Stimulated activated CD4-positive, alpha-beta T cell treated with anti-CD3 and anti-CD28 coated beads, TNF-alpha, amount 100 ng/mL, for 24 hours (primary cell): ENCODE measurements at places on chromosomes 6 and 20.

GRCh38 chr6:48611332-48611731 is 500.3 kb upstream of the PTCHD4 start:
- no peak for DNase-seq

GRCh38 chr6:33961691-33962090 is 157.9 kb upstream of the MLN start:
- no peak for DNase-seq

GRCh38 chr6:45531999-45532595 is 154.4 kb upstream of the SUPT3H start:
- DNase-seq, result no peak

DNA sequence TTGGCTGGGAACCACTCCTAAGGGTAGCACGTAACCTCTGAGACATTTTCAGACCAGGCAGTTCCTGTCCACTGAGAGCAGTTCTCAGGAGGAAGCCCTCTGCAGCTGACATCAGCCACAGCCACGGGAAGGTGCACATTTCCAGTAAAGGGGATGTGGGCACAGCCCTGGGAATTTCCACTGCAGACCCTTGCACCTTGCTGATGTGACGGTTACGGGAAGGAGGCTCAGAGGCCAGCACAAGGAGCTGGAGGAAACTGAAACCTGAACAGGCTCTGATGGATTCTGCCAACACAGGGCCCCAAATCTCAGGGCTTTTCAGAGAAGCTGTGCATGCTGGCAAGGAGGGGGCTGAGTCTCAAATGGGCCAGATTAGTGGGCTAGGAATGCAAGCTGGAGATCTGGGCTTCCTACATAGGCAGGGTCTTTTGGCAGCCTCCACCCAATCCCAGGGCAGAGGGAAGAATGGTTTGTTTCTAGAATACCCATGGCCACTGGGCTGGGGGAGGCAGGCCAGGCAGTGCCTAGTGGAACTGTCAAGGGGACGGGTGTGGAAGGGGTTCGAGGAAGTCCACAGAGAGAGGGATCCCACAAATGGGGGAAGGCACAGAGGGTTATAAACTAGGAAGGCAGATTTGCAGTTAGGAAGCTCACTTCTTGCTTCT is 14.2 kb downstream of the EBF4 start:
- no peak for DNase-seq

DNA sequence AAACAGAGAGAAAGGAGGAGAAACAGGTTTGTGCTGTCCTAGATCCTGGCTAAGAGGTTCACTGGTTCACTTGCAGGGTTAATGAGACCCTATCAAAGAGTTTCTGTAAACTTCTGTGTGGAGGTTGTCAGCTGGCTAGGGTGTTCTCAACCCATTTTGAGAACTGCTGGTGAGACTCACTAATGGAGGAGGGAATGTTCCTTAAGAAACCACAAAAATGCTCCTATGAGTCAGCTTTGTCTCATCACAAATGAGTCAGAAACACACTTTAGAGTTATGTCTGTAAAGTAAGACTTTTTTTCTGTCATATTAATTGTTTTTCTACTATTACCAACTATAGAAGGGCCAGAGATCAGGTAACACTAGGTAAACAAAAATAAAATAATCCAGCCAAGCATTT is 884.4 kb downstream of the PHF3 start:
- DNase-seq, result no peak

- DNase-seq, result no peak
These were observed 39.6 kb downstream of the ADAT2 start for GRCh38 chr6:143410859-143411270.

GRCh38 chr6:144543006-144543871 is 258.1 kb downstream of the UTRN start:
- DNase-seq, result no peak

GRCh38 chr6:8803181-8803760 is 367.9 kb upstream of the SLC35B3 start:
- no peak for DNase-seq

DNA sequence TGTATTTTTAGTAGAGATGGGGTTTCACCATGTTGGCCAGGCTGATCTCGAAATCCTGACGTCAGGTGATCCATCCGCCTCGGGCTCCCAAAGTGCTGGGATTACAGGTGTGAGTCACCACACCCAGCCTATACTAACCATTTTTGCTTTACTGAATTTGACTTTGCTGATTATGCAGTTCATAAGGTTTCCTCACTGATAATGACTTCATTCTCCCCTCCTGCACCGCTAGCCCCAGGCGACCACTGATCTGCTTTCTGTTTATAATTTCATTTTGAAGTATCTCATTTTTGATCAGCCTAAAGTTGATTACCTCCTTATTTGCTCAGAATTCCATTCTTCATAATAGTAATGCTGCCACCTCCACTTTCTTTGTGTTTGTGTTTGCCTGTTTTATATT is 48.7 kb upstream of the FAM83D start:
- DNase-seq, result no peak

DNA sequence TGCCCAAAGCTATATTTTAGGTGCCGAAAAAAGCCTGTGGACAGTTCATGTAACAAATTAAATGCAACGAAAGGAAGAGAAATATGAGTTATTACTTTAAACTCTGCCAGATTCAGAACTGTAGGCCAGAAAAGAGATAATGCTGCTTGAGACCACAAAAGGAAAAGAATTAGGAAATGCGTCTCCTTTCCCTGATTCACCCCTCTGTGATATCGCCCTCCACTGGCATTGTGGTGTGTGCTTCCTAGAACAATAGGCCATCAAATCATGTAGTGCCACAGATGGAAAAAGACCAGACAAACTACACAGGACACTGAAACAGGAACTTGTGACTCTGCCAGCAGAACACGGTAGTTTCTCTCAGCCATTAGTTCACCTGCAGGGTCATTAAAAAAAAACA is 14.7 kb upstream of the LAMA4 start:
- no peak for DNase-seq

- no peak for DNase-seq
These were observed 505.1 kb upstream of the NRSN1 start for GRCh38 chr6:23620911-23621401.

DNA sequence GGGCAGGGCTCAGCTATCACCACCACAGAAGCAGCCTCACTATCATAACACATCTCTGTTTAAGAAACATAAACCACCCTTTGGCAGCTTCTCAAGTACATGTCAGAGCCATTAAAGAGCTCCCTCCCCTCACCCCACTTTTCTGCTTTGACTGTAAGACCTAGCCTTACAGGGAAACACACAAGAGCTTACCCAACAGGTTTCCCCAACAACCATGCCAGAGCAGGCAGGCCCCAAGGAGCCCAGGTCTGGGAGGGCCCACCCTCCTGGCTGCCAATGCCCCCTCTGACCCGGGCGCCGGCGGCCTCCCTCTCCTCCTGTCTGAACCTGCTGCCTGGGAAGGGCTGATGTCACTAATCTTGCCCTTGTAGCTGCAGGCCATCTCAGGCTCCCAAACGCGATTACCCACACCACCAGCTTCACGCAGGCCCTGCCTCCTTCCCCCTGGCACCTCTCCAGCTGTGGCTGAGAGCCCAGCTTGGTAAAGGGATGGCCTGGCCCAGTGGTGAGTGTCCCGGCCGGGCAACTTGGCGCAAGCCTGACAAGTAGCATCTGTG is 402.0 kb downstream of the MAFB start:
- no peak for DNase-seq

GRCh38 chr6:136609873-136610706 is 59.9 kb upstream of the MAP7 start:
- DNase-seq, result no peak

GRCh38 chr6:27026361-27026760 is 221.1 kb upstream of the PRSS16 start:
- DNase-seq, result no peak

DNA sequence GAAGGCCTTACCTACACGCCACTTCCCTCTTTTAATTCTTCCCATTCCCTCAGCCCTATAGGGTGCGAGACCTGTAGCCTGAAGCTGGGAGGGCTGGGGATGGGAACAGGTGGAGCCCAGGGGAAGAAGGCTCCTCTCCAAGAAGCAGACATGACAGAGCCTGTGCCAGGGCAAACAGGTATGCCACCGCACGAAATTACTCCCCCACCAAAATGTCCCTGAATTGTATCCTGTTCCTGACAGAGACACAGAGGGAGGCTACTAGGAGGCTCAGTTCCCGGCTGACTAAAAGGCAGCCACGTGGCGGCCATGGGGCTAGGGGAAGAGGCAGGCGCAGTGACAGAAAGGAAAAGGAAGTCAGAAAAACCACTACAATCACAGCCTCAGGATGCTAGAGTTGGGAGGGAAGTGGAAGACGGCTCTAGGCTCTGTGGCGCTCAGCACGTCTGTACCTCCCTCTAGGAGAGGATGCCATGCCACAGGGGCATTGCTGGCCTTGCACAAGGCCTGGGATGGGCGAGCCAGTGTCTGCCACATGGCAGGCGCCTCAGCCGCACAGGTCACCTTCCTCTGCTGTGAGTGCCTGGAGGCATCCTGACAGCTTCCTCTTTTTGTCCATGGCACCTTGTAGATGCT is 27.7 kb downstream of the TFEB start:
- no peak for DNase-seq

DNA sequence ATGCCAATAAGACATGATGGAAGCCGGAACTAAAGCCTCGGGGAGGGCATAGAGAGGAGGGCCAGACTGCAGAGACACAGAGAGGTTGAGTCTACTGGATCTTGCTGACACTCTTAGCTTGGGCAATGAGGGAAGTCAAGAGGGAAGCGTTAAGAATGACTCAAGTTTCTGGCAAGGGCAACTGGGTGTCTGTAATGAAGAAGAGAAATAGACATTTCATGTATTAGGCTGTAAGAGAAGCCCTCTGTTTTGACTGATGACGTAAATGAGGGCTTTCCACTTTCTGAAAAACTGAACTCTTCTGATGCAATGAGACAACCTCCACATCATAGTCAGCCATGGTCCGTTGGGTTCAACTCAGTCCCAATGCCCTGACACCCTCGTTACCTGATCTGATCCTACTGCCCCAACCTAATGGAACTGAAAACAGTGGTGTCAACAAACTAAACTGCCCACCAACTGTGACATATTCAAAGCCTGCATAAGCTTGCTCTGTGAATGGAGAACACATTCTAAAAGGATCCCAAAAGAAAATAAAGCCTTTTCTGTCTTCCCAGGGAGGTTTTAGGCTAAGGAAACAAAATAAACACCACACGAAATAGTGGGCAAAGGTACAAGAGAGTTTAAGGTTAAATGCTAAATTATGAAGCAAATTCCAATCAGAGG is 45.8 kb upstream of the PNRC1 start:
- DNase-seq, result no peak

GRCh38 chr6:24721461-24722215 is 2.7 kb upstream of the C6orf62 start:
- no peak for DNase-seq

DNA sequence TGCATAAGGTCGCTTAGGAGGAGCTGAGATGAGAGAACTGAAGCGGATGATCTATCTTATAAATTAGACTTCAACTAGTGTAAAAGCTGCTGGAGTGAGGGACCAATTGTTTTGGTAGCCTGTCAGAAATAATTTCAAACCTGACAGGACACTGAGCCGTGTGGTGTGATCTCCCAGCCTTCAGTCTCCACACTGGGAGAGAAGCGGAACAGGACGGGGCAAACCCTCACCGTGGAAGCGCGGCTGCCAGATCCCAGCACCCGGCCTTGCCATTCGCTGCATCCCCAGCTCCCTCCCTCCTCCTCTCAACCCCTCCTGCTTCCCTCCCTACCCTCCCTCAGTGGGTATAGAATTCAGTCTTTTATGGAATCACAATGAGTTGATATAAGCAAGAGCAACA is 900.1 kb upstream of the SLC35B3 start:
- DNase-seq, result no peak

- peak; percentile 86 for DNase-seq
These were observed 16.6 kb upstream of the CCDC167 start for GRCh38 chr6:37516076-37516919.

DNA sequence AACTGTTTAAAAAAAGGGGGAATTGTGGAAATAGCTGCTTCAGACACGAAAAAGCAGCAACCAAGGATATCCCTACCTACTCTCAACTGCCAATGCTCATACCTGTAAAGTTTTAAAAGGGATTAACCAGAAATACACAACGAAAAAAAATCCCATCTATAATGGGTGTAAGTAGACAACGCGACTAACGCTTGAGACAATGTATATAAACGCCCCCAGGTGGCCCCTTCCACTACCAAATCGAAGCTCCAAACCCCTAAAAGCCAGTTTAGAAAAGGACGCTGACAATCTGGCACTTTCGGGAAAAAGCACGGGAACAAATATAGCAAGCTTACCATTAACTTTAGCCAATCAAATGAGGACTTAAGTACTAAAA is 94.5 kb upstream of the BTN3A2 start:
- DNase-seq, result no peak

DNA sequence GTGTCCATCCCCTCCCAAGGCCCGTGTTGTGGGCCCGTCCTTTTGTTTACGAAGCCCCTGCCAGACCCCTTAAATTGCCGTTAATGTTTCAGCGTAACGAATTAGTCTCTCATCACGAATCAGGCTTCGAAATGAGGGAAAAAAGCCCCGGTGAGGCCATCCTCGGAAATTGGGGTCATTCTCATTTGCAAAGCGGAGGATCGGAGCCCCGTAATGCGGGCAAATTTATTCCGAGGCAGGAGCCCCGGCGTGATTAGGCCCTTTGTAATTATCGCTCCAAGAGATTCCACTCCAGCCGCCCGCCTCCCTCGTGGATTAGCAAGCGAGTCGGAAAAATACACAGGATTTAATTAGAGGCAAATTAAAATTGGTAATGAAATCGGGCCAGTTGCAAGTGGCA is 44.9 kb upstream of the MDFI start:
- DNase-seq, result no peak

DNA sequence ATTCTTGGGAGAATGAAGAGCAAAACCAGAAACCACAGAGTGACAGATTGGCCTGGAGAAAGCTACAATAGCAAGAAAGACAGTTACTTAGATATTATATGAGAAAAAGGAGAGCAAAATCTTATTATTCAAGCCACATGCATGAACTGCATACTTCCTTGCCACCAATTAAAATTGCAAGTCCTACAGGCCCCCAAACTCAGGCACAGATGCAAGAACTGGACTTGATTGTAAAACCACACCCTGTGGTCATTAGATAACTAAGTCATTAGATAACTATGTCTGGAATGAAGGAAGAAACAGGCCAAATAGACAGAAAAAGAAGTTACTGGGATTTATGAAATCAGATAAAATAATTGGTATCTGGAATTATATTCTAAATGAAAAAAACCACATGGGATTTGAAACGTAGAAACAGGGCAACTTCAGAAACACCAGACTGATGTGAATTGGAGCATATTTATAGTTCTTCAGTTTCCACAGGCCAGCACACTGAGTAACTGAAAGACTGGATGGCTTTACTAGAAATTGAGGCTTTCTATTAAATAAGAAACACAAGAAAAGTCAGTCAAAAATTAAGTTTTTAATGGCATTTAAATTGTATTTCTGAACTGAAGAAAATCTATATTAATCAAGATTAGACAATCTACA is 49.4 kb upstream of the CARMIL1 start:
- DNase-seq, result no peak

- no peak for DNase-seq
These were observed 116.3 kb downstream of the TAF4 start for GRCh38 chr20:61949363-61949713.
